PC-3 (cell line): ENCODE measurements at places on chromosomes 4 and X. TPM values are rescaled to one million over a fixed set of nuclear protein-coding genes. Genes with fewer than 3 reads are reported as not detected.

Gene AMTN
- total RNA-seq, result 0.40 TPM in 1 of 2 replicates, not detected in the other

Gene WDR17
- 0.69 and 1.3 TPM in 2 replicates for total RNA-seq

Gene PNMA5
- total RNA-seq, result not detected in 2 replicates

Gene SNCA
- total RNA-seq, result 1.2 TPM in 1 of 2 replicates, not detected in the other

Gene GPRIN3
- total RNA-seq, result not detected in 2 replicates

Gene TLR1
- total RNA-seq, result 0.40 and 0.47 TPM in 2 replicates

Gene PABPC4L
- 0.47 and 1.2 TPM in 2 replicates for total RNA-seq

Gene TCEAL7
- total RNA-seq, result not detected in 2 replicates

Gene DTHD1
- total RNA-seq, result not detected in 2 replicates

Gene TCEAL6
- not detected in 2 replicates for total RNA-seq

Gene PRSS12
- total RNA-seq, result 0.58 and 1.5 TPM in 2 replicates

Gene VSIG4
- total RNA-seq, result not detected in 2 replicates

Gene HPF1
- 10.6 and 13.9 TPM in 2 replicates for total RNA-seq

Gene RS1
- total RNA-seq, result not detected in 2 replicates

Gene MAGEB10
- not detected in 2 replicates for total RNA-seq

Gene ASB9
- 31.5 and 32.1 TPM in 2 replicates for total RNA-seq

Gene PPA2
- total RNA-seq, result 108 and 125 TPM in 2 replicates

Gene SFRP2
- total RNA-seq, result not detected in 2 replicates

Gene AFM
- not detected in 2 replicates for total RNA-seq

- no peak for DNase-seq
Measured at GRCh38 chr4:95048296-95048695, 290.5 kb downstream of the BMPR1B start.

GRCh38 chrX:40578039-40578695 lies 2.6 kb upstream of the ATP6AP2 start:
- no peak for DNase-seq

- no peak for DNase-seq
Measured at GRCh38 chrX:13716455-13716854, 18.0 kb downstream of the TRAPPC2 start.

DNA sequence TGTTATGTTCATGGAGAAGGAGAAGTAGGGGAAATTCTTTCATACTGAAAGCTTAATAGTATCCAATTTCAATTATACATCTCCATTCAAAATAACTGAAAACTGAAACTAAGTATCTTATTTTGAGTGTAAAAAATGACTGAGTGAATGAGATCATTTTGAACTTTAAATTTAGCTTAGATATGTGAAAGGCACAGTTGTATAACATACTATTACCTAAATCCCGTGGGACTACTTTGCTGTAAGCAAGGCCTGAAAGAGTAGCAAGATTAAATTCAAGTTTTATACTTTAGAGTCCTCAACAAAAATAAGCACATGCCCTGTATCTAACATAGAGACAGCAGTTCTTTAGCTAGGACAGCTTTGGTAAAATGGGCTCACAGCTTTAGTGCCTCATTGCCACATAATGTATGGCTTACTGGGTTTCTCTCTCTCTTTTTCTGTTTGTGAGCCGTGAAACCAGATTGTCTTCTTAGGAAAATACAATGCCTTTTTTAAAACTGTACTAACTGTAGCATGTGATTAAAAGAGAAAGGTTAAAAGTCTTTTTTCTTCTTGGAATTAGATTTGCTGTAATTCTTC lies 43.2 kb downstream of the GSTCD start:
- no peak for DNase-seq

DNA sequence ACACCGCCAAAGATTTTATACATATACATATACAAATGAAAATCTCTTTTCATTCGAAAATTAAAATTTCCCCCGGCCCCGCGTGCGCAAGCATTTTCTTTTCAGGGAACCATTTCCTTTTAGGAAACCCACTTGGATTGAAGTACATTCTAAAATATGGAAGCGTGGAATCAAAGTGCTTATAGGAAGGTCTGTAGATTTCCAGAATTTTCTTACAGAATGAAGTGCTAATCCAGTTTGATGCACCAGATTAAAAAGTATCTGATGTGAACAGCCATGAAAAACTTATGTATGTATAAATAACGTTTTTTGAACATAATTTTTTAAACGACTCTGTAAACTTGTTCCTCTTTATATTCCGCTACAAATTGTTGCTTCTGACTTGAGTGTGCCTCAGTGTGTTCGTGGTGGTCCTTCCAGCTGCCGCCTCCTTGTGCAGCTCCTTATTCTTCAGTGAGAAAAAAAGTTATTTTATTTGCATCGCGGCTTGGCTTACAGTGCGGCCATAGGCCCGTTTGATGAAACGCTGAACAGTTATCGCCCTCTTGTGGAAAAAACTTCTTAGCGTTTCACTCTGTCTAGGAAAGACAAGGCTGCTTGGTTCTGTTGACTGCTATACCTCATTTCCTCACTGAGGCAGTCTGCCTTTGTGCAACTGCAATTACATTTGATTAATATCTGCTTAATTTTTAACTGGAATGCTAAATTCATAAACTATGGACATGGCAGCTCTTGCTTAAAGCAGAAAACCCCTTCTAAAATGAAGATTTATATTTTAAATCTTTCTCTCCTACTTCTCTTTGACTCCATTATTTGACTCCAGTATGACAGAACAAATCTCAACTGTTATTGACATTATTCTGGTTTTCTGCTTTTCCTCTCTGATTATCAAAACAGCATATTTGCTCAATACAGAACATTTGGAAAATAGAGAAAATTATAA lies 4.7 kb upstream of the NKX6-1 start:
- DNase-seq, result peak; percentile 78

- no peak for DNase-seq
Measured at GRCh38 chrX:16646366-16647138, 3.4 kb upstream of the S100G start.

GRCh38 chr4:47483745-47484144 lies 1.3 kb upstream of the ATP10D start:
- no peak for DNase-seq

DNA sequence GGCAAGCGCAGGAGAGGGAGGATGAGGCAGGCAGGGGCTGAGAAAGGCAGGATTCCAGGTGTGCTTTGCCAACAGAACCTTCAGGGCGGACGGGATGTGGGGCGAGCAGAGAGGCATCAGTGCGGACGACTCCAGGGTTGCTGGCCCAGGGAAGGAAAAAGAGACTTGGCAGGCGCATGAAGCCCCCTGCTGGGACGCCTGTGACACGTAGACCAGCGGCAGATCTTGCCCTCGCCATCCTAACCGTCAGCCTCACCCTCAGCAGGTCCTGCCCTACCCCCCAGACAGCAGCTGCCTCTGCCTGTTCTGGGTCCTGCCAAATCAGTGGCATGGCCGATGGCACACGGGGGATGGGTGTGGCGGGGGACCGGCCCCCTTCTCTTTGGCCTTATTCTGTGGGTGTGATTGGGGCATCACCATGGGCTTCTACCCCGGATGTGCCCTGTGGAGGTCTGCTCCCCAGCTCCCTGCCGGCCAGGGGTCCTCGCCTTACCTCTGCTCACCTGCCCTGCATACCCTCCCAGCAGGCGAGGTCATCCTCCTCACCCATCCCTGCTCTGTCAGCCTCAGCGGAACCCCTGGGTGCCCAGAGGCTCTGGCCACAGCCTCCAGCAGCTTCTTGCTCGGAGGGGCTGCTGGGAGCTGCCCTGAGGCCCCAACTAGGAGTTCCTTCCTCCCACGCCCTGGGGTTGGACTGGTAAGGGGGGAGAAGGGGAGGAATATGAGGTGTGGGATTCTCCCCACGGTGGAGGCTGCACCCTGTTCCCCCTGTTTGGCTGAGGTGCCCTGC lies 2.9 kb upstream of the SH3BP2 start:
- DNase-seq, result no peak

GRCh38 chr4:157012781-157013180 lies 41.2 kb upstream of the PDGFC start:
- peak; percentile 20 for DNase-seq

DNA sequence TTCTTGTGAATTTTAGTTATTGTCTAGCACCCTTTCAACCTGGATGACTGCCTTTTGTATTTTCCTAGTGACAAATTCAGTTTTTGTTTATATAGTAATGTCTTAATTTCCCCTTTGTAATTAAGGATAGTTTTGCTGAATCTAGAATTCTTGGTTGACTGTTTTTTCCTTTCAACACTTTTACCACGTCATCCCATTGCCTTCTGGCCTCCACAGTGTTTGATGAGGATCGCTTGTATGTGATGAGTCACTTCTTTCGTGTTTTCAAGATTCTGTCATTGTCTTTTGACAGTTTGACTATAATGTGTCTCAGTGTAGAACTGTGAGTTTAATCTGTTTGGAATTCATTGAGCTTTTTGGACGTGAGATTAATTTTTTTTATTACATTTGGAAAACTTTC lies 30.1 kb downstream of the KDM6A start:
- DNase-seq, result peak; percentile 81

- no peak for DNase-seq
Measured at GRCh38 chr4:68954126-68954525, 2.5 kb upstream of the UGT2A3 start.

DNA sequence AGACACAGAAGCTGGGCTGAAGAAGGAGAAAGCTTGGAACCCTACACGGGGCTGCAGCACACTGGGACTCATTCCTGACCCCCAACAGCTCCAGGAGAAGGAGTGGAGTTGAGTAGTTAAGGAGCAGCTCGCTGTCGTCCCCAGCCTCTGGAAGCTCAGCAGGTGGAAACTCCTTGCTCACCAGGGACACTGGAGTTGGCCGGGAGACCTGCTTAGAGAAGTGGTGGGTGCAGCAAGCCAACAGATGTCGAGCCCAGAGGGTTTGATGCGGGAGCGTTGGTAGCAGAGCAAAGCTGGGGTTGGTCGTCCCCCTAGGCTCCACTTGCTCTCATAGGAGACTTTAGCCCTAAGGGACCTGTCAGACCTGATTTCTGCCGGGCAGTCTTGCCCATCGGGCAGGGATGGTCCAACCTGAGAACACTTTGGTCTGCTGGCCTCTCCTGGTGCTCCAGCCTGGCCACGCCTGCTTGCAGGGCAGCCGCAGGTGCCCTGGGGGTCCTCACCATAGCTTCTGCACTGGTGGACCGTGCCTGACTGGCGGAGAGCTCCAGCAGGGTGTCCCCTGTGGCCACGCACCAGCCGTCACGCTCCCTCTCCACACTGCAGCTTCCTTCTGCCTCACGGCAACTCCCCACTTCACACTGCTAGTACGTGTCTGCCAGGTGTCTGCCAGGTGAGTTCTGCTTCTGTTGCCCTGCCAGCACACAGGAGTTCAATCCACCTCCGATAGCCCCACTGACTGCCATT lies 353.7 kb downstream of the GASK1B start:
- no peak for DNase-seq

- DNase-seq, result no peak
Measured at GRCh38 chrX:135893294-135893817, at the start of the genes CT45A10 and SAGE1. Gene CT45A10, minus strand, starts transcription at chrX:135893444. Its CDS starts 8,100 bp downstream, at chrX:135885344. Gene SAGE1, plus strand, starts transcription at chrX:135893716. Its CDS starts 2,527 bp downstream, at chrX:135896243.

DNA sequence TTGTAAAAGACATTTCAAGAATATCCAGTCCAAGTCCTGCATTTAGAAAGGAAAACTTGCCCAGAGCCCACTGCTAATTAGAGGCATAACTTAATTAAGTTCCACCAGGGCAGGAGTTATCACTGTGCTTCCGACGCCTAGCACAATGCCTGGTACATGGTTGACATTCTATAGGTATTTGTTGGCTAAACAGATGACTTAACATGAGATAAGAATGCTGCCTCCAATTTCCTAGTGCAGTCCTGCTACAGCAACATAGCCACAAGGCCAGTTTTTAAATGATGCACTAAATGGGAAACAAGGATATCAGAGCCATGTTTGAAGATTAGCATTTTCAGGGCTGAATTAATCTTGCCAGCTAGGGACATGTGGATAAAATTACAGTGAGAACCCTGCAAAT lies 164.1 kb downstream of the RASL11B start:
- DNase-seq, result no peak

DNA sequence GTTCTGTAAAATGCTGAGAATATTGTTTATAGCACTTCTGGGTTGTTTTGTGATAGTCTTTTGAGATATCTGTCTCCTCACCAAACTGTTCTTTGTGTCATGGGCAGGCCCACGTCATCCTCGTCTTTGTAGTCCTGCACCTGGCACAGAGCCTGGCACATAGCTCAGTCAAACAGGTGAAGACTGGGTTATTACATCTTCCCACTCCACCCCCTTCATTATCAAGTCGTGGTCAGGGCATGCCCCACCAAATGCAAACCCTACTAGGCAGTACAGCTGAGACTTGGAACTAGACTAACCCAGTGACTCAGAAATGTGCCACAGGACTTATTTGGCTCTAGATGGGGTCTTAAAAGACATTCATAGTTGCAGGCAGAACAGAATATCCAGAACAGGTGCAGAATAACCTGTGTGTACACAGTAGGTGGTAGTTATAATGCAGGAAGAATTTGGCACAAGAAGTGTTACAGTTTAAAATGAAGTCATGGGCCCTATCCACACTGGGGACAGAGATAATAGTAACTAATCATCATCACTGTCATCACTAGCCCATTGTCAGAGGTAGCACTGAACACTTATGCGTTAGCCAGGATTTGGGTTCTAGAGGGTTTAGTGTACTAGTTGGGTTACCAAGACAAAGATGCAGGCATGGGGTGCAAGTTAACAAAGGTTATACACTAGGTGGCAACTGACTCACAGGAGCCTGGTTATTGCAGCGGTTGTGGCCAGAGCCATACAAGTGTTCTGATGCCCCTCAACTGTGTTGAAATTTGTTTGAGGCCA lies 74.9 kb downstream of the TBL1X start:
- DNase-seq, result no peak

GRCh38 chr4:17765514-17766286 lies 15.7 kb downstream of the FAM184B start:
- DNase-seq, result no peak

- DNase-seq, result no peak
Measured at GRCh38 chr4:41678086-41678816, 70.3 kb downstream of the PHOX2B start.

GRCh38 chr4:48462363-48462762 lies 20.8 kb upstream of the SLC10A4 start:
- DNase-seq, result no peak

GRCh38 chrX:24168807-24169206 lies 19.3 kb downstream of the ZFX start:
- DNase-seq, result no peak

GRCh38 chr4:61500883-61501282 lies 300.8 kb downstream of the ADGRL3 start:
- DNase-seq, result peak; percentile 67

GRCh38 chr4:143586080-143586479 lies 72.6 kb downstream of the SMARCA5 start:
- DNase-seq, result no peak

GRCh38 chr4:70927502-70928137 lies 25.5 kb downstream of the MOB1B start:
- no peak for DNase-seq

- DNase-seq, result no peak
Measured at GRCh38 chrX:129761596-129761995, 18.2 kb upstream of the SASH3 start.
